Muscle of leg (tissue), 16 donors: ENCODE measurements at places on chromosomes 5 and 9. TPM values are rescaled to one million over a fixed set of nuclear protein-coding genes. Genes with fewer than 3 reads are reported as not detected.

Gene C9orf153
- polyA plus RNA-seq = 0.19 TPM

Gene EQTN
- not detected for polyA plus RNA-seq

Gene FAM221B
- 0.22 TPM for polyA plus RNA-seq

Gene PCDHA13
- polyA plus RNA-seq = 0.04 TPM

Gene DMRT3
- polyA plus RNA-seq = 0.54 TPM

Gene DHX29
- 28.1 TPM for polyA plus RNA-seq

Gene TXNDC8
- not detected for polyA plus RNA-seq

Gene SPEF2
- polyA plus RNA-seq = 8.3 TPM

Gene HTR4
- polyA plus RNA-seq = 0.07 TPM

DNA sequence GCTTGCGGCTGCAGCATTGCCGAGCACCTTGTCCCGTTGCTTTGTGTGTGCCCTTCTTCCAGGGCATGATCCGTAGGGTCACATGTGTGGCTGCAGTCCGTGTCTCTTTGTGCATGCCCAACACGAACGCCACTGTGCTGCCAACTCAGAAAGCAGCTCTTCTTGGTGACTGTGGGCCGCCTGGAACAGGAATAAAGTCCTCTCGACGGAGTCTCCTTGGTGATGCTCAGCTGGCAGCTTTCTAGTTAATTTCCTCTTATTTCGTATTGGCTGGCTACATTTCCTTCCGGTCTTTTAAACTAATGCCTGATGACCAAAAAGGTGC is 5.8 kb downstream of the EXOC3 start:
- DNase-seq = no peak
- H3K4me3 ChIP-seq = no peak overlapping the region
- H3K27me3 ChIP-seq = no peaks in the 10 kb centered on the region
- H3K27ac ChIP-seq = no peak overlapping the region

DNA sequence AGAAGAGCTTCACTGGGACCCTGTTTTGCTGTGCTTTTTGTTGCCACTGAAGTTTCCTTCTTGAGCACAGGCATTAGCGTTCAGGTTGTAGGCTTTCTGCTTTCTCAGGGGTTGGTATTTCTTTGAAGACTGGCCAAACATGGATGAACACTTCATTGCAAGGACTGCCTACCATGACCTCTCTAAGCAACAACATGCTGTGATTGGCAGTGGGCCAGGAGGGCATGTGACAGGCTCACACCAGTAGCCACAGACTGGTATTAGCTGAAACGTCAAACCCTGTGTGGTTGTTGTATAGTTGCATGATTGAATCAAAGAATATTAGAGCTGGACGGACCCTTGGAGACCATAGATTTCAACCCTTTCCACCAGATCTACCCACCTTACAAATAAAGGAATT is 20.0 kb upstream of the MLANA start:
- no peaks in the 10 kb centered on the region for H3K4me1 ChIP-seq
- no peak overlapping the region for H3K4me3 ChIP-seq
- no peak overlapping the region for H3K27ac ChIP-seq
- no peaks in the 10 kb centered on the region for H3K36me3 ChIP-seq
- no peak for DNase-seq

DNA sequence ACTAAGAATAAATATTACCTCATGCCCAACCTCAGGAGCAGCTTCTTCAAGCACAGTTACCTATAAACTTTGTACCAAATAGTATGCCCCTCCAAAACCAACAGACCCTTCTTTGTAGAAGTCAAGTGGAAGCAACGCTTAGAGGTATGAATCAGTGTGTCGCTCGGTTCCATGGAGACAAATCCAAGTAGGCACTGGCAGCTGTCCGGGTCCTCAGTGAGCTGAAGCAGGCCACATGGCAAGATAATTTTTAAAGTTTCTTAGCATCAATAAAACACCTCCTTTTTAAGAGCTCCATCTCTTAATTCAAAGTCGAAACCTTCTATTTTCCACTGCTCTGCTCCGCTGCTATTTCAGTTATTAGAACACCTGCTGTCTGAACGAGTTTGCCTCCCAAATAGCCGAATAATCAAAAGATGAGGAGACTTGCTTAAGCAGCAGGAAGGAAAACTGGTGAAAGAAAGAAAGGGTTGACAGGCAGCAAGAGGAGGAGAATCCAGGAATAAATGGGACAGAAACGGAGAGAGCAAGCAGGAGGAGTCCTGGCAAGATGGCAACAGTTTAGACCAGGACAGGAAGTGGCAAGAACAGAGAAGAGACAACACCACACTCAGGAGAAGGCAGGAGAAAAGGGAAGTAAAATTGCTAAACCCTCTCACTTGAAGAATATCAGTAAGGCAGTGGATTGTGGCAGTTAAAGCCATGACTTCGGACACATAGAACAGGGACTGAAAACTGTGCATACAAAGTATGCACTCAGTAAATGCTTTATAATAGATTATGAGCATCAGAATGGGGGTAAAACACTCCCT is 65.0 kb downstream of the PPP2R2B start:
- no peak overlapping the region for H3K27ac ChIP-seq
- no peaks in the 10 kb centered on the region for H3K36me3 ChIP-seq
- no peaks in the 10 kb centered on the region for H3K4me1 ChIP-seq
- H3K4me3 ChIP-seq = no peak overlapping the region
- peak; percentile 6 for DNase-seq
- no peaks in the 10 kb centered on the region for H3K27me3 ChIP-seq

DNA sequence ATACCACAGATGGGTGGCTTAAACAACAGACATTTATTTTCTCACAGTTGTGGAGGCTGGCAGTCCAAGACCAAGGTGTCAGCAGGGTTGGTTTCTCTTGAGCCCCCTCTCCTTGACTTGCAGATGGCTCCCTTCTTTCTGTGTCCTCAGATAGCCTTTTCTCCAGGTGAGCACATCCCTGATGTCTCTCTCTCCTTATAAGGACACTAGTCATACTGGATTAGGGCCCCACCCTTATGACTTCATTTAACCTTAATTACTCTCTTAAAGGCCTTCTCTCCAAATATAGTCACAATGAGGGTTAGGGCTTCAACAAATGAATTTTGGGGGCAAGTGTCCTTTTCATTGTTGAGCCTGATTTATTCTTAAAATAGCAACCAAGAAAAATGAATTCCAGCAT is 14.7 kb downstream of the PTGER4 start:
- no peaks in the 10 kb centered on the region for H3K27me3 ChIP-seq
- H3K4me3 ChIP-seq = no peak overlapping the region
- no peak for DNase-seq
- peaks cover 13% of the 10 kb centered on the region for H3K36me3 ChIP-seq
- H3K27ac ChIP-seq = no peak overlapping the region
- no peaks in the 10 kb centered on the region for H3K4me1 ChIP-seq

DNA sequence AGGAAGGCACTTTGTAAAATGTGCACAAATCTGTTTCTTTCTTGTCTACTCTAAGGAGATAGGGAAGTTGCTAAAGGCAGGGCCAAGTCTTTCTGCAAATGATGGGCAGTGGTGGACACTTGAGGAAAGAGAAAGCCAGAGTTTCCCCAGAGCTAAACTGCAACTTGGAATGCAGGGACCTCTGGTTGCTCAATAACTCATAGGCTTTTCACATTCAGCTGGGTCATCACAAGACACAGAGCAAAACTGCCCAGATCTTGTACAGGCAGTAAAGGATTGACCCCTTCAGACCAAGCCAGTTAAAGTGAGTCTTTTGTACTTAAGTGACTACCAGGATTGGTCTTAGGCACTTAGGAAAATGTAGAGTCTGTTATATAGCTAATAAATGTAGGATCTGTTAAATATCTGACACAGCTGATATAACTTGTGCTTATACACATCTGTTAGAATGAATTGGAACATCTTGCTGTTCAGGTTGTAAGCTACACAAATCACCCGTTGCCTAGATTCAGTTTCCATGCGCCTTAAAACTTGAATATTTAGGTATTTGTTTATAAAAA is 13.5 kb upstream of the AGXT2 start:
- H3K4me3 ChIP-seq = no peak overlapping the region
- H3K27me3 ChIP-seq = no peaks in the 10 kb centered on the region
- H3K4me1 ChIP-seq = no peaks in the 10 kb centered on the region
- DNase-seq = peak; percentile 52
- H3K27ac ChIP-seq = no peak overlapping the region
- H3K36me3 ChIP-seq = no peaks in the 10 kb centered on the region

GRCh38 chr9:132516301-132516700 is 66.1 kb upstream of the BARHL1 start:
- H3K36me3 ChIP-seq = no peaks in the 10 kb centered on the region
- DNase-seq = no peak
- no peaks in the 10 kb centered on the region for H3K4me1 ChIP-seq
- no peak overlapping the region for H3K27ac ChIP-seq

DNA sequence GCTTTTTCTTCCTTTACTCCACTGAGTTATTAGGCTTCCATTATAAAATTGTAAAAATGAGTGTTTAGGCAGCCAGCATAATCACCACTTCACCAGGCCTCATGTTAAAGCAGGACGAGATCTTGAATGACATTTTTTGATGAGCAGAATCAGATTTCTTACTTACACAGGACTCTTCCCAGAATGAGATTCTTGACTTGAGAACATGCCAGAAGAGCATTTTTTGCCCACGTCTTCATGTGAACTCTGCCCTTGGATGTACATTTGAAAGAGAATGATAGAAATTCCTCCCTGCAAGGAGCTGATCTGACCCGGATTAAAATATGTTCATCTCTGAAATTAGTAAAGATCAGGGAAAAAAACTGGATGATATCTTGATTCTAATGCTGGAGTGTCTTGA is 212.1 kb upstream of the ADRA1B start:
- H3K27me3 ChIP-seq = no peaks in the 10 kb centered on the region
- no peaks in the 10 kb centered on the region for H3K36me3 ChIP-seq
- H3K4me1 ChIP-seq = no peaks in the 10 kb centered on the region
- H3K4me3 ChIP-seq = no peak overlapping the region
- no peak for DNase-seq

GRCh38 chr9:31302620-31303418 is 1081.6 kb upstream of the ACO1 start:
- no peak for DNase-seq
- H3K4me1 ChIP-seq = no peaks in the 10 kb centered on the region
- H3K4me3 ChIP-seq = no peak overlapping the region
- H3K27ac ChIP-seq = no peak overlapping the region

- H3K27me3 ChIP-seq = peaks cover 10% of the 10 kb centered on the region
- no peak overlapping the region for H3K4me3 ChIP-seq
- no peak for DNase-seq
- H3K4me1 ChIP-seq = peaks cover 37% of the 10 kb centered on the region
- no peak overlapping the region for H3K27ac ChIP-seq
These were observed 139.2 kb upstream of the SMIM23 start for GRCh38 chr5:171646102-171647042.

GRCh38 chr5:72238712-72239445 is 81.2 kb downstream of the MRPS27 start:
- no peak overlapping the region for H3K27ac ChIP-seq
- H3K36me3 ChIP-seq = peaks cover 9% of the 10 kb centered on the region
- H3K4me3 ChIP-seq = no peak overlapping the region
- no peaks in the 10 kb centered on the region for H3K4me1 ChIP-seq
- H3K27me3 ChIP-seq = no peaks in the 10 kb centered on the region
- no peak for DNase-seq

DNA sequence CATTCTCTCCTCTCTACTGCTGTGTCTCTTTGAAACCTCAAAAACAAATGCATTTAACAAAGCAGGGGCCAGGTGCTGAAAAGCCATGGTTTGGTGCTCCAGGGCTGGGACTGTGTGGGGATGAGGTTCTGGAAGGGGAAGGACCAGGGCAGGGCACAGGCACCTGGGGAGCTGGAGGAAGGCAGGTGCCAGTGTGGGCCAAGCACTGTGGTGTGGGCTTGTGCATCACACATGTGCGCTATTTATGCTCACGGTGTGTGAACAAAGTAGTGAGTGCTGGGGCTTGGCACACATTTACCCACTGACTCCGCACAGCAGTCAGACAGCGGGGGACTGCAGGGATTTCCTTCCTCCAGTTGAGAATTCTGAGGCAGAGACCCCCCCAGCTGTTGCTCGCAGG is 10.1 kb downstream of the HRH2 start:
- DNase-seq = no peak
- H3K4me3 ChIP-seq = no peak overlapping the region
- no peaks in the 10 kb centered on the region for H3K36me3 ChIP-seq
- H3K27ac ChIP-seq = no peak overlapping the region
- H3K27me3 ChIP-seq = peaks cover 3% of the 10 kb centered on the region
- H3K4me1 ChIP-seq = peaks cover 3% of the 10 kb centered on the region

DNA sequence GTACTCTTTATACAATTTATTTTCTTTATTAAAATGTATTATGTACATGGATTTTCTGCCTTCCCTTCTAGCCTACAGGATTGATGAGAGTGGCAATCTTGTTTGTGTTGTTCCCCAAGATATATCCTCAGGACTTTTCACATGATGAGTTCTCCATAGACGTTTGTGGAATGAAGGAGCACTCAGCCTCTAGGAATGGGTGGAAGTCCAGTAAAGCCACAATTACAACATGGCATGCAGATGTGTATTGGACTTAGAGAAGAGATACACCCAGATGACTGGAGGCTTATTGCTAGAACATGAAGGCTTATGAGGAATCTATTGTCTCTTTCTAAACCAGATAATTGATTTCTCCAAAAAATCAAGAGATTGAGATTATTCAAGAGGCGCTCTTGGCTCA is 8.2 kb upstream of the DOCK2 start:
- H3K36me3 ChIP-seq = no peaks in the 10 kb centered on the region
- DNase-seq = no peak
- H3K27me3 ChIP-seq = no peaks in the 10 kb centered on the region
- no peak overlapping the region for H3K27ac ChIP-seq
- no peaks in the 10 kb centered on the region for H3K4me1 ChIP-seq

DNA sequence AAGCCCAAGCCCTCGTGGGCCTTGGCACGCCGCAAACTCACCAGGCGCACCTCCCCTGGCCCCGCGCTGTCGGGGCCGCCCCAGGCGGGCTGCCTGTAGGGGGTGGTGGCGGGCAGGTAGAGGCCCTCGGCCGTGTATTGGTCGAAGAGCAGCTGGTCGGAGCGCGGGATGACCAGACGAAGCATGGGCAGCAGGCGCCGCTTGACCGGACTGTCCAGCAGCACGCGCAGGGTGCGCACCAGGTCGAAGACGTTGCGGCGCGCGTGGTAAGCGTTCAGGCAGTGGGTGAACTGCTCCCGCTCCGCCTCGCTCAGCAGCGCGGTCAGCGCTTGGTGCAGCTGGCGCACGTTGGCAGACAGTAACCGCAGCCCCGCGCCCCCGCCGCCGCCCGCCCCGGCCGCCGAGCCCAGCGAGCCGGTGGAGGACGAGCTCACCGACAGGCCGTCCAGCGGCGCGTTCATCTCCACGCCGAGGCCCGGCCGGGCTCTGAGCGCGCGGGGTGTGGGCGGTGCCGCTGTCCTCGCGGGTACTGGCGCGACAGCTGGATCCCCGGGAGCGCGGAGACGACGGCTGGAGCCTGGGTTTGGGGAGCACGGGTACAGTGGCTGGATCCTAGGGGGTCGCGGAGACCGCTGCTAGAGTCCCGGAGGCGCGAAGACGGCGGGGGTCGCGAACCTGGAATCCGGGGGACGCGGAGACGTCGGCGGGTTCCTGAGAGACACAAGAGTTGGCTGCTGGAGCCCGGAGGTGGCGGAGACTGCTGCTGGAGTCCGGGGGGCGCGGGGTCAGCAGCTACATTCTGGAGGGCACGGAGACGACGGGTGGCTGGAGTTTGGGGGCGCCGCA is 709 bp downstream of the WHRN start:
- DNase-seq = peak; percentile 69
- peaks cover 35% of the 10 kb centered on the region for H3K27me3 ChIP-seq
- H3K36me3 ChIP-seq = no peaks in the 10 kb centered on the region
- peak overlapping the region; percentile 68 for H3K4me3 ChIP-seq
- peak overlapping the region; percentile 31 for H3K27ac ChIP-seq

- no peak for DNase-seq
- H3K4me1 ChIP-seq = no peaks in the 10 kb centered on the region
- H3K36me3 ChIP-seq = no peaks in the 10 kb centered on the region
These were observed 389.1 kb upstream of the WWC1 start for GRCh38 chr5:167902298-167902697.

- H3K27me3 ChIP-seq = no peaks in the 10 kb centered on the region
- no peak for DNase-seq
- no peak overlapping the region for H3K4me3 ChIP-seq
- peaks cover 3% of the 10 kb centered on the region for H3K4me1 ChIP-seq
These were observed 2.6 kb downstream of the HMMR start for GRCh38 chr5:163463063-163463435.
